Endothelial cell of coronary artery (primary cell): ENCODE measurements at places on chromosomes 1 and 21. TPM values are rescaled to one million over a fixed set of nuclear protein-coding genes. Genes with fewer than 3 reads are reported as not detected.

PLA2G2D gene
- total RNA-seq = not detected in 2 replicates

AKT3 gene
- total RNA-seq = 44.4 and 88.2 TPM in 2 replicates

PGBD5 gene
- total RNA-seq = under 0.01 and 0.09 TPM in 2 replicates

ANXA9 gene
- total RNA-seq = not detected in 2 replicates

LY9 gene
- total RNA-seq = not detected in 2 replicates
